Activated CD8-positive, alpha-beta memory T cell treated with anti-CD3 and anti-CD28 coated beads, Interleukin-2, amount 10 ng/mL, durations not matched to agents 7 days and 5 days (primary cell): ENCODE measurements at places on chromosomes 16 and 17. TPM values are rescaled to one million over a fixed set of nuclear protein-coding genes. Genes with fewer than 3 reads are reported as not detected.

DNA sequence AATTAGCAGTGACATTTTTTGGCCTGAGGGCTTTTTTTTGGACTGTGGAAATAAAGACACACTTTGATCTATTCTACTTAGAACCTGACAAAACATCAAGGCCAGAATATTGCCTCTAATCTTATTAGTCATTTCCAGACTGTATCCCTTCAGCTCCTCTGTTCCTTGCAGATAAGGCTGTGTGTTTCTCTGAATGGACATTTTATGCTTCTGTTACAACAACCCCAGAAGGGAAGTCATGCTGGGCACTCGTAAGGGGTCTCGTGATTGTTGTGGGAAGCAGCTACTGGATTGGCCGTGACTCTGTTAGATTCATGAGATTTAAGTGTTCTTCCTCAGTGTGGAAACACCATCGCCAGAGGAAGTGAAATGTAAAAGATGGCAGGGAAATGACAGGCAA is 31.6 kb upstream of the HS3ST2 start:
- H3K36me3 ChIP-seq, result no peaks in the 10 kb centered on the region
- DNase-seq, result no peak
- no peak overlapping the region for H3K4me3 ChIP-seq
- peaks cover 3% of the 10 kb centered on the region for H3K4me1 ChIP-seq

The SLC9A5 gene
- total RNA-seq, result 5.4 TPM

DNA sequence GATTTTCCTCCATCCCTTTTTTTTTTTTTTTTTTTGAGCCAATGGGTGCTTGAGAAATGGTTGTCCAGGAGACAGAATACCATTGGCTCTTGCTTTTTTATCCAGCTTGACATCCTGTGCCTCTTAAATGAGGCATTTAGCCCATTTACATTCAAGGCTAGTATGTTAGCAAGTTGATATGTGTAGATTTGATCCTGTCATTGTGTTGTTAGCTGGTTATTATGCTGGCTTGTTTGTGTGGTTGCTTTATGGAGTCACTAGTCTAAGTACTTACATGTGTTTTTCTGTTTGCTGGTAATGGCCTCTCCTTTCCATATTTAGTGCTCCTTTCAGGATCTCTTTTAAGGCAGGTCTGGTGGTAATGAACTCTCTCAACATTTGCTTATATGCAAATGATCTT is 14.1 kb upstream of the SLFN11 start:
- peaks cover 3% of the 10 kb centered on the region for H3K27me3 ChIP-seq
- H3K36me3 ChIP-seq, result peaks cover 15% of the 10 kb centered on the region
- no peak overlapping the region for H3K27ac ChIP-seq
- no peaks in the 10 kb centered on the region for H3K4me1 ChIP-seq
- DNase-seq, result no peak
- H3K4me3 ChIP-seq, result no peak overlapping the region

- no peaks in the 10 kb centered on the region for H3K4me1 ChIP-seq
- no peaks in the 10 kb centered on the region for H3K36me3 ChIP-seq
- no peaks in the 10 kb centered on the region for H3K27me3 ChIP-seq
- no peak overlapping the region for H3K4me3 ChIP-seq
- no peak for DNase-seq
Measured at GRCh38 chr17:9924735-9925191, 19.7 kb upstream of the RCVRN start.

DNA sequence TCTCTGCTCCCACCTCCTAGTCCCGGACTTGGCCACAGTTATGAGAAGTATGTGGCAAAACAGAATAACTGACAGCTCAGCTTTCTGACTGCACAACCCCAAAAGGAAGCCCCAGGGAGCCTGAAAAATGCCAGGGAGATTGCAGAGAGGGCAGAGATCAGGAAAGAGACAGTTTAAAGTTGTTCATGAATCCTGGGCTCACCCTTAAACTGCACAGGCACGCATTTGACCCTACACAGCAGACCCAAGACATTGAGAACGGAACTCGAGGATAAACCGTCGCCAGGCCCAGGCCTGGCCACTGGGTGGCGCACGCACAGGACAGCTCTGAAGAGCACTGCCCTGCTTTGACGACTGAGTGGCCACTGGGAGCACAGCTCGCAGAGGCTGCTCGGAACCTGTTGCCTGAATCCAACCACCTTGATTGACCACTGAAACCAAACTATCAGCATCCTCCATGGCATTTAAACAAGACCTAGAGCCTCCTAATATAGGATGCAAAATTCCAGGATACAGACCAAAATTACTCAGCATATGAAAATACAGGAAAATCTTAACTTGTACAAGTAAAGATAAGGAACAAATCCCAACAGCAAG is 114.0 kb downstream of the C16orf95 start:
- H3K4me1 ChIP-seq, result peaks cover 2% of the 10 kb centered on the region
- DNase-seq, result peak; percentile 67
- H3K27me3 ChIP-seq, result peaks cover 13% of the 10 kb centered on the region

DNA sequence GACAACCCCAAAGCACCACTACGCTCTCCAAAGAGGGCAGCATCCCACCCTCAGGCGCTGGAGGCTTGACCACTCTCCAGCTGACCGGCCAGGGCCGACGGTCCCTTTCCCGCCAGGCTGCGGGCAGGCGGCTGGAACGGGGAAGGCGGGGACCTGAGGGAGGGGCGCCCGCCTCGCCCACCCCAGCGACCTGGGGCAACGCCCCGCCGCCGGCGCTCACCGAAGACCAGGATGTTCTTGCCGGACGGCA is 431 bp downstream of the DYNC1LI2 start:
- H3K4me1 ChIP-seq, result peaks cover 51% of the 10 kb centered on the region
- H3K27ac ChIP-seq, result peak overlapping the region; percentile 77
- H3K27me3 ChIP-seq, result peaks cover 23% of the 10 kb centered on the region
- H3K36me3 ChIP-seq, result peaks cover 31% of the 10 kb centered on the region
- peak; percentile 46 for DNase-seq
- peak overlapping the region; percentile 85 for H3K4me3 ChIP-seq

The NECAB2 gene
- total RNA-seq, result not detected

DNA sequence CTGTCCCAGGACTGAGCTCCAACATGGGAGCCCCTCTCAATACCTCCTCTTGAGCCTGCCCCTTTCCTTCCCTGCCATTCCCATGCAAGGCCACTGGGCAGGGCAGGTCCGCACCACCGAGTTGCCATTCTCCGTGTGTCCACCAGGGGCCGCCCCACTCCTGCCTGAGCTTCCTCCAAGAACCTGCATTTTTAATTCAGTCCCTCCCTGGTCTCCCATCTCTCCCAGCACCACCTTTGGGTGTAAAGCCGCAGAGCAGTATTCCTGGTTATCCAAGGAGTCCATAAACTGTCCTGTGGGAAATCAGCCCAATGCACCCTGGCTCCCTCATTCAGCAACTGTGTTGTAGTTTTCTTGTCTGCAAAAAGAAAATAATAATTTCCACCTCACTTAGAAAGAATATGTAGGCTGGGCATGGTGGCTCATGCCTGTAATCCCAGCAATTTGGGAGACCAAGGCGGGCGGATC is 15.9 kb upstream of the ANKRD40CL start:
- DNase-seq, result peak; percentile 86
- peaks cover 35% of the 10 kb centered on the region for H3K27me3 ChIP-seq
- H3K4me1 ChIP-seq, result peaks cover 33% of the 10 kb centered on the region
- no peak overlapping the region for H3K4me3 ChIP-seq
- no peaks in the 10 kb centered on the region for H3K36me3 ChIP-seq
- no peak overlapping the region for H3K27ac ChIP-seq

DNA sequence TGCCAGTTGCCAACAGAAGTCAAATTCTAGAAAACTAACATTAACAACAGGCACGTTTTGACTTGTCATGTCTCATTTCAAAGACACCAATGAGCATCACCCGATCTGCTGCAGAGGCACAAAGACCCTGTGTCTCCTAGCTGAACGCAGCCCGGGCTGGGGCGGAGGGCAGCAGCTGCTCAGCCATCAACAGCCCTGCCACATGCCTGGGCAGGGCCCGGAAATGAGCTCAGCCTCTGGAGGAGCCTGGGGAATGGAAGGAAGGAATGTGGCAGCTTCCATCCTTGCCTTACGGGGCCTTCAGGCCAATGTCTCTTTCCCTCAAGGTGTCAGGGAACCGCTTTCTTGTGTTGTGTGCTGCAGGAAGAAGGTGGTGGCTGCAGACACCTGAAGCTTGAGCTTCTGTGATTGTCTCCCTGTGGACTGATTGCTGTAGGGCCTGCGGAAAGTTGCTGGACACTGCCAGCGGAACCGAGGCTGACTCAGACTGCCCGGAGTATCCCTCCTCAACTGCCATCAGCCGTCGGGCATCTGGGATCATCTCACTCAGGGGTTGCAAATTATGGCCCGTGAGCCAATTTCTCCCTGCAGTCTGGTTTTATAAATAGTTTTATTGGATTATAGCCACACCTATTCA is 7.3 kb downstream of the CDH13 start:
- no peaks in the 10 kb centered on the region for H3K36me3 ChIP-seq
- no peak for DNase-seq
- H3K4me1 ChIP-seq, result peaks cover 16% of the 10 kb centered on the region
- no peak overlapping the region for H3K27ac ChIP-seq

DNA sequence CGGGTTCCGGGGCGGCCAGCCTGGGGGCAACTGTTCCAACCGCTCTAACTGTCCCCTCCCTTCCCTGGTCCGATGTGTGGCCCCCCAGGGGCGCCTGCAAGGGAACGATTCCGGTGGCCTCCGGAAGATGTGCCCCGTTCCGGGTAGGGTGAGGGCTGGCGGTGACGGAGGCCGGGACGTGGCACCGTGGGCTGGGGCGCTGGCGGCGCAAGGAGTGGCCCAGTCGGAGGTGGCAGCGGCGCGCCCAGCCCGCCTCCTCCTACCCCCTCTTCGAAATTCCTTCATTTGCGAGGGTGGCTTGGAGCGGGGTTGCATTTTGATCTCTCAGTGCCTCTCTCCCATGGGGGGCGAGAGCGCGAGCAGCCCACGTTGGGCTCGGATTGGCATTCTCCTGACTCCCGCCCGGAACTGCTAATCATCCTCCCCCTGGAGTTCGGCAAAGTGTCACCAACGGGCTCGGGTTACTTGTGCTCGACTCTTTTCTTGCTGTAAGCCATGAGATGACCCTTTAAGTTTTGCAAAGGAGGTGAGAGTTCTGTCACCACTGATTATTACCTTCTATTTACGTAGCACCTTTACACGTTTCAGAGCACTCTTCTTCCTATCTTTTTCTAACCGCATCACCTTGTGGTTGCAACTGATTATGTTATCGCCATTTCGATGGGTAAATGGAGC is 622 bp downstream of the NDEL1 start:
- DNase-seq, result peak; percentile 80
- H3K27me3 ChIP-seq, result no peaks in the 10 kb centered on the region
- peak overlapping the region; percentile 98 for H3K4me3 ChIP-seq

DNA sequence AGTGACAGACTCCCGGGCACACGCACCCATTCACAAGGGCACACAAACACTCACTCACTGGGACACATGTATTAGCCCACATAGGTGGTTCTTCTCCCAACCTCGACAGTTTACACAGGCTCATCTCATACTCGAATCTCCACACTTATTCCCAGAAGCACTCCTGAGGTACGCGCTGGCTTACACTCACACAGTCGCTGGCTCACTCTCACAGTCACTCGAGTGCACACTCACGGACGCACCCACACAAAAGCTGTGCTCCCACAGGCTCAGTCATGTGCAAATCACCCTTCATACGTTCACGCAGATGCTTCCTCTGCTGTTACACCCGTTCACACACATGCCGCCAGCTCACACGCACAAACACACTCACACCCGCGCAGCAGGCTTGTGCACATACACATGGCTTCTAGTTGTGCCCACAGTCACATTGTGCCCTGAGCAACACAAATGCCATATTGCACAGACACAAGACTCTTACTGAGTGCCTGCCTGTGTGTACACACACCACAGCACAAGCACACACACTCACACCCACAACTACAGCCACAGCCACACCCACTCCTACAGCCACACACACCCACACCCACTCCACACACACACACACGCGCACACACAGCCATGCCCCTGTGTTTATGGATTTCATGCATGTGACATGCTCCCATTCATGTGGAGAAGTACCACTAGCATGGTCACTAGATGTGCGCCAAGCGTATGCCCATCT is 8.4 kb upstream of the PRR29 start:
- no peaks in the 10 kb centered on the region for H3K36me3 ChIP-seq
- peaks cover 10% of the 10 kb centered on the region for H3K27me3 ChIP-seq
- no peak overlapping the region for H3K4me3 ChIP-seq

DNA sequence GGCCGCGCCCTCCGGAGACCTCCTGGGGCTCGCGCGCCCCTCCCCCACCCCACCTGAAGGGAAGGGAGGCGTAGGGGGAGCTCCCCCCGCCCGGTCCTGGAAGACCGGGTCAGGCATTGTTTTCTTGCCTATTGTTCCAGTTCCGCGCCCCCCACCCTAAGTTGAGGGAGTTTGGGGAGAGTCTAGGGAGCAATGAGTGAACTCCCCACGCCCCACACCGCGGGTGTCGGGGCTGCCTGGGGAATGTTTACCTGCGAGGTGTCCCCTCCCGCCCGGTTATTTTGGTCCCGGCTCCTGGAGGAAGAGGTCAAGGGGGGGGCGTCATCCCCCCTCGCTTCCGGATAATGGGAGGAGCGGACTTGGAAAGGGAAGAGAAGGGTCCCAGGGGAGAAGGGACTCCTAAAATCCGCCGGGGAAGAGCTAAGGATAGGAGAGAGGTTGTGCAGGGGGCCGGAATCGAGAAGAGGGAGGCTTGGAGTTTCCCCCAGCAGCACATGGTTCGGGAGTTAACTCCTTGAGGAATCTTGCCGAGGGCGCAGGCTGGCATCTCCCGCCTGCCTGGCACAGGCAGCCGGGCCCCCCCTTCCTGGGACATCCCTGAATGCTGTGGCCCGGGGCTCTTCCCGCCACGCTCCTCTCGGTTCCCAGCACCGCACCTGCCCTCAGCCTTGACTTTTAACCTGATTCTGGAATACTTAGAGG is 881 bp downstream of the MLLT6 start:
- peaks cover 48% of the 10 kb centered on the region for H3K4me1 ChIP-seq
- H3K27me3 ChIP-seq, result no peaks in the 10 kb centered on the region
- DNase-seq, result no peak
- peak overlapping the region; percentile 90 for H3K27ac ChIP-seq
- H3K4me3 ChIP-seq, result peak overlapping the region; percentile 90
- peaks cover 29% of the 10 kb centered on the region for H3K36me3 ChIP-seq

DNA sequence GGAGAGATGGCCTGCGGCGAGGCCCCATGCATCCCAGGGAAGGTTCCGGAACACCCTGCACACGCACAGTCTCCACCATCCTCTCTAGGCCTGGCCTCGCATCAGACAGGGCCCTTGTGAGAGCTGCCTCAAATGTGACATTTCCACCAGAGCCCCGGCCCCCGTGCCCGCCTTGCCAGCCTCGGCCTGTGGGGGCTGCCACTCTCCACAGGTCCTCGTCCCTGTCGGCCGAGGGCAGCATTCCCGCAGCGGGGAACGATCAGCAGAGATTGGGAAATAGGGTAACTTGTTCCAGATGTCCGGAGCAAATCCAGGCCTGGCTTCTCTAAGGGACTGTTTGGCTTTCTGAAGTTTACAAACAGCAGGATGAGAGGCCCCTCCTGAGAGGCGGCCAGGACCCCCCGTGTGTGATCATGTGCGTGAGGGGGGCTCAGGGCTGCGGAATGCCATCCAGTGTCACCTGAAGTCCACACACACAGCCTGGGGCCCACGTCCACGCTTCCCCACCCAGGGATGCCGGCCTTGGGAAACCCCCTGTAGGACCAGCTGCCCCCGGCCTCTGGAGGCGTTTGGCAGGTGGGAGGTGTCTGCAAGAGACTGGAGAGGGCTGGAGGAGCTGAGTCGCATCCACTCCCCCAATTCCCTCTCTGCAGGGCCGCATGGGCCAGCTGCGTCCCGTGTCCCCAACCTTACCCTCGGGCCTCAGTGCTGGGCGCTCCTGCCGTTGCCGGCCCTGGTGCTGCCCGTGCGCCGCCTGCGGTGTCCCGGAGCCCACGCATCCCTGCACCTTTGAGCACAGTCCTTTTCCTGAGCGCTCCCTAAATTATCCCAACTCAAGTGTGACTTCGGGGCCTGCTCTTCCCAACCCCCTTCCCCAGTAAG is 70.4 kb downstream of the ZDHHC7 start:
- no peak for DNase-seq
- H3K27ac ChIP-seq, result no peak overlapping the region
- no peak overlapping the region for H3K4me3 ChIP-seq
- H3K4me1 ChIP-seq, result no peaks in the 10 kb centered on the region
- H3K27me3 ChIP-seq, result no peaks in the 10 kb centered on the region
